EH (cell line): ENCODE measurements at places on chromosomes 1 and 21.

GRCh38 chr1:10546896-10547295 lies 72.1 kb downstream of the PEX14 start:
- no peak for DNase-seq

GRCh38 chr1:51000160-51000559 lies 30.1 kb downstream of the CDKN2C start:
- DNase-seq = no peak

DNA sequence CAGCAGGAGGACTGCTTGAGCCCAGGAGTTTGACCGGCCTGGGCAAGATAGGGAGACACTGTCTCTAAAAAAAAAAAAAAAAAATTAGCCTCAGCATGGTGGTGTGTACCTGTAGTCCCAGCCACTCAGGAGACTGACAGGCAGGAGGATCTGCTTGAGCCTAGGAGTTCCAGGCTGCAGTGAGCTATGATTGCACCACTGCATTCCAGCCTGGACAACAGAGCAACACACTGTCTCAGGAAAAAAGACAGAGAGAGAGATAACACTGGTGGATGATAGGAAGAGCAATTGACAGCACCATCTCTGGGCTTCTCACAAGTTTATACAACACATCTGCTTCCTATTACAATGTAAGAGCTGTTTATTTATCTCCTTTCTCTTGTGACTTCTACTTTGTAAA lies 2.4 kb upstream of the RNU11 start:
- DNase-seq = peak; percentile 75

GRCh38 chr1:155548706-155549105 lies 13.9 kb downstream of the ASH1L start:
- no peak for DNase-seq

DNA sequence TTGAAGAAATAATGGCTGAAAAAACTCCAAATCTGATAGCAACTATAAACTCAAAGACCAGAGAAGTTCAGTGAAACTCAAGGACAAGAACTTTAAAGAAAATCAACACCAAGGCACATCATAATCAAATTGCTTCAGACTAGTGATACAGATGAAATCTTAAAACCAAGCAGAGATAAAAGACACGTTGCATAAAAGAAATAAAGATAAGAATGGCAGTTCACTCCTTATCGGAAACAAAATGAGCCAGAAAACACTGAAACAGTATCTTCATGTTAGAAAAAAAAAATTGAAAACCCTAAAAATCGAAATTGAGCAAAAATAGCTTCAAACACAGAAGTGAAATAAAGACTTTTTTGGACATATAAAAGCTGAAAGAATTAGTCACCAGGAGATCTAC lies 4.6 kb upstream of the RAB4A start:
- DNase-seq = no peak

DNA sequence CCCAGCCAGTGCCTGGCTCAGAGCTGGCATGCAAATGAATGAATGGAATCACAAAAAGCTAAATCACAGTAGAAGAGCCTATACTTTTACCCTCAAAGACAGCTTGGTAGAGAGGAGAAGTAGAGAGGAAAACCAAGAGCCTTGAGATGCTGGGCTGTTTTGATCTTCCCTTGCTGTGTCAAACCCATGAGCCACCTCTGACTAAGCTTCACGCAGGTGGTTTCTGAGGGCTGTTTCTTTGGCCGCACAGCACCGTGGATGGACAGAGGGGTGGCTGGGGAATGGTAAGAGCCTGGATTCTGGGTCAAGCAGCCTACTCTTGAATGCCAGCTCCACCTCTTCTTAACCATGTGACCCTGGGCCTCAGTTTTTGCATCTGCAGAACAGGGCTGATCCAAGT lies 18.6 kb downstream of the ABCG1 start:
- no peak for DNase-seq

DNA sequence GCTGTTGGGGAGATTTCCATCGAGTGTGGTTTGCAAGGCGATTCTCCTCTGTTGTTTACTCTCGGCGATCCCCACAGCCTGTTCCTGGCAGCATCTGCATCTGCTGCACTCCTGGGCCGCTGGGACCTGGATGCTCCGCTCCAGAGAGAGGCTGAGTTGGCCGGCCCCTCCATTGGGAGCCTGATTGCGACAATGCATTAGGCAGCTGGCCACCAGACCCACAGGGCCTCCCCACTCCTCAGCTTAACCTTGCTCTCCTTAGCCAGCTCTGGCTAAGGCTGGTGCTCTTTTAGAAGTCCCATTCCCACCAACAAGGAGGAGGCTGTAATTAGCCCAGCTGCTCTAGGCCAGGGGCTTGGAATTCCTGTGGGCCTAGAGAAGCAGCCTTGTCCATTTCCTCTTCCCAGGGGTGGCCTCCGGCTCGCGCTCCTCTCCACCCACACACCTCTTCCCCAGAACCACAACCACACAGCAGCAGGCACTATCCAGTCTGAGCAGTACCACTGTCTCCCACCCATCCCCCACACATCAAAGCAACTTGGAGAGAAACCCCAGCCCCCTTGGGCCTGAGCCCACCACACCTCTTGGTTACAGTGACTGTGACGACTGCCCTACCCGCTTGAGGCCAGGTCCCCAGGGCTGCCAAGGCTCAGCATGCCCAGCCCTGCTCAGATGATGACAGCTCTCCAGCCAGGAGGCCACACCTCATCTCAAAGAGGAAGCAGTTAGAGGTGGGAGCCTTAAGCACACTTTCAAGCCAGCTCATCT lies 193.8 kb upstream of the EDN2 start:
- peak; percentile 84 for DNase-seq
